DND-41 (cell line): ENCODE measurements at places on chromosomes 12 and 14.

DNA sequence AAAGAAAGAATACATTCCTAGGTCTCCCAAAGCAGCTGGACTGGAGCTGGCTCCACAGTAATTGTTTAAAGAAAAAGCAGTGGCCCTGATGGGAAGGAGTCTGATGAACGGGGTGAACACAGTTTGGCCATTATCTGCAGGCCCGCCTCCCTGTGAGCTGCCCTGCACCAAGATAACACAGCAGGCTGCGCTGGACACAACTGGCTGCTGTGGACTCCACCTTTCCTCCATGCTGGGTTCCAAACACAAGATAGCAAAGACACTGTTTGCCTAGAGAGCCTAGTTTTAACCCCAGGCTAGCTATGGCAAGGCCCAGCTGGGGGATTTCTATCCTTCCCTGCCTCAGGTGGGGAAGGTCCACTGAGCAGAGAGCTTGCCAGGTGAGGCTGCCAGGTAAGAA lies 34.6 kb downstream of the ZFP36L1 start:
- H3K27ac ChIP-seq: no peak overlapping the region
- H3K27me3 ChIP-seq: no peaks in the 10 kb centered on the region
- H3K4me3 ChIP-seq: no peak overlapping the region
- DNase-seq: no peak
- H3K4me1 ChIP-seq: no peaks in the 10 kb centered on the region

DNA sequence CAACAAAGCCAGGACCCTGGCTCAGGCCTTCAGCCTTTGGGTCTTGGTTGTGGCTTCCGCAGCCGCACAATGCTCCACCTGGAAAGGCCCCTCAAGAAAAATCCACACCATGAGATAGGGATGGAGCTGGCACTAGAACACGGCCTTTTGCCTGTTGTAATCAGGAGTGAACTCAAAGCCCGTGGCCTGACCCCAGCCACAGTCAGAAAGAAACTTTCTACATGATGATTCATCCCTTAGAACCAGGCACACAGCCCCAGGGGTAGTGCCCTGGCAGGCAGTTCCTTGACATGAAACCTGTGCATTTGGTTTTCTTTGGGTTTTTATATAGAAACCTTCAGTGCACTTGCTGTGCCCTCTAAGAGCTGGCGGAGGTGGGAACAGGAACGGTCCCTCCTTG lies 5.1 kb downstream of the CLMN start:
- DNase-seq: no peak
- H3K36me3 ChIP-seq: no peaks in the 10 kb centered on the region
- no peak overlapping the region for H3K4me3 ChIP-seq
- peaks cover 6% of the 10 kb centered on the region; the same call in 1 of the 2 replicates for H3K4me1 ChIP-seq
- no peaks in the 10 kb centered on the region for H3K27me3 ChIP-seq

DNA sequence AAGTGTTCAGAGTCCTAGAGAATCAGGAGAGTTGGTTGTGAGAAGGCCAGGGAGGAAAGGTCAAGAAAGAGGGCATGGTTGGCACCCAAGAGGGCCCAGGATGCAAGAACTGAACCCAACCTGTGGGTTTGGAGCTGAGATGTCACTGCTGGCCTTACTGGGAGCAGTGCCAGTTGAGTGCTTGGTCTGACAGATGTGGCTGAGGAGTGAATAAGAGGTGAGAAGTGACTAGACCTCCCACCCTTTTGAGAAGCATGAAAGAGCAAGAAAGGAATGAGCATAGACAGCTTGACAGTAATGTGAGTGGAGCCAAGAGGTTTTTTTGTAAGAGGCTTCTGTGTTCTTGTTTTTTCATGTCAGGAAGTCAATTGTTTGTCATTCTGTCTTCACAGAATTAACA lies 95.3 kb downstream of the FGD4 start:
- H3K4me1 ChIP-seq: peaks cover 14% of the 10 kb centered on the region
- H3K4me3 ChIP-seq: no peak overlapping the region
- peak; percentile 6 for DNase-seq
- peaks cover 3% of the 10 kb centered on the region for H3K27me3 ChIP-seq

DNA sequence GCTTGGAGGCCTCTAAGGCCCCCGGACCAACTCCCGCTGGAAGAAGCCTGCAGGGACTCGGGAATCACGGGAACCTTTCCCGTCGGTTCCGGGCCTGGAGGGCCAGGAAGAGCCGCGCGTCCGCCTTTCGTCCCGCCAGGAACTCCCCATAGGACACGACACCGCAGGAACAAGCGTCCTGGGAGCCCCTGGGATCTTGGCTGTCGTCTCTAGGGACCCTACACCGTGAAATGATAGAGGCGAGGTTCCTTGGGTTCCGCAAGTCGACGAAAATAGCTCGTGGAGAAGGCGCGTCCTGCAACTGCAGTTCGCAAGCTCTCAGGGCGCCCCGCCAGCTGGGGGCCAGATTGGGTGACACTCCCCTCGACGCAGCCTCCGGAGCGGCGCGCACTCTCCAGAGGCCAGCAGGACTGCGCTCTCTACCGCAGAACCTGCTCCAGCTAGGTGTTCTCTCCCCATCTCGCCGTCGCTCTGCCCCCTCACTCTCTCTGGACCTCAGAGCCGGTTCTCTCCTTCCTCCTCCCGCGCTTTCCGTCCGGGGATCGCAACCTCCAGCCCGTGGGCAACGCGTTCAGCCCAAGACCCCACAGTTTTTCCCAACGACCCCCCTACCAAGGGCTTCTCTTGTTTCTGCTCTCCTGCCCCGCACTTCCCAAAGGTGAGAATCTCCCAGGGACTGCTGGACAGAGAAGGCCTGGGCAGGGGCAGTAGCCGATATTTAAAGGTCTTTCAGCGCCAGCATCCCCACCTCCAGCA lies 776 bp downstream of the BMP4 start:
- H3K27me3 ChIP-seq: no peaks in the 10 kb centered on the region
- no peak overlapping the region for H3K27ac ChIP-seq

DNA sequence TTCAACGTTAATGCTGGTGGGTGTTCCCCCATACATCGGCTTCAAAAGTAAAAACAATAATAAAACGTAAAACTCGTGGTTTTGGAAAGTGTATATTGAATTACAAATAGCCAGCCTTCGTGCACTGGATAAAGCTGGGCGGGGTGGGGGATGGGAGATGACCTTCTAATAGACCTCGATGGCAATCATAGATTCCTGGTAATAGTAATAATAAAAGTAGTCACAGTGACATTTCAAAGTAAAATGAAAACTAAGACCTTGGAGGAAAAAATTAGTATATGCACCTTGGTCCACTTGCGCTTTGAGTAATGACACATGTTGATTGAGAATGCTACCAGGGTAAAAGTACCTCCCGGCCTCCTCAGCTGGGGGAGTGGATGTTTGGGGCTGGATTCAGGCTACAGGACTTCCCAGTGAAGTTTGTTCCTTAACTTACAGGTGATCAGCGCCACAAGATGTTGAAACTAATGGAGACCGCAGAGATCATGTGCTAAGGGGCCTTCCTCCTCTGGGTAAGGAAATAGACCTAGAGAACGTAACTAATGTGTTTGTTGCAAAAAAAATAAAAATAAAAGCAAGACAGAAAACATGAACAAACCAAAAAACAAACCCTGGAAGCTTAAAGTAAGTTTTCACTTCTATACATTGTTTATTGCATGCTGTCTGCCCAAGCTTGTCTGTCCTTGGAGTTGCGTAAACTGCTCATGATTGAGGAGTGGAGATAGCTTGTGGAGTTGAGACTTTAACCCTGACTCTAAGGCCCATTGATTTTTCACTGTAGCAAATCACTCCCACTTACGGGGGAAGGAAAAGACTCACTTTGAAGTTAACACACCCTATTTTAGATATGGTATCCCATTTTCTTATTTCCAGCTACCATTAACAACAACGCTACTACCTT lies 907 bp upstream of the LRIG3 start:
- H3K27ac ChIP-seq: no peak overlapping the region
- no peaks in the 10 kb centered on the region for H3K36me3 ChIP-seq
- no peak for DNase-seq
- no peaks in the 10 kb centered on the region for H3K4me1 ChIP-seq
- no peaks in the 10 kb centered on the region for H3K27me3 ChIP-seq
- H3K4me3 ChIP-seq: no peak overlapping the region

DNA sequence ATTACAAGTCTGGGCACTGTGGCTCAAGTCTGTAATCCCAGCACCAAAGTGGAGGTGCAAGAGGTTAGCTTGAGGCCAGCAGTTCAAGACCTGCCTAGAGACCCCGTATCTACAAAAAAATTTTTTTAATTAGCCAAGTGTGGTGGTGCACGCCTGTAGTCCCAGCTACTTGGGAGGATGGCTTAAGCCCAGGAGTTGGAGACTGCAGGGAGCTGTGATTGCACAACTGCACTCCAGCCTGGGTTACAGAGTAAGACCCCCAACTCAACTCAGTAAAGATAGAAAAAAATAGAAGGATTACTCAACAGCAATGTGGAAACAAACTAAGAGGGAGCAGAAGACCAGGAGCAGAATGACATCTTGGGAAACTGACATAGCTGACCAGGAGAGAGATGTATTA lies 13.3 kb downstream of the SBNO1 start:
- H3K4me1 ChIP-seq: peaks cover 15% of the 10 kb centered on the region
- DNase-seq: no peak
- no peaks in the 10 kb centered on the region for H3K27me3 ChIP-seq
- peaks cover 45% of the 10 kb centered on the region for H3K36me3 ChIP-seq
- no peak overlapping the region for H3K27ac ChIP-seq

GRCh38 chr14:22509036-22509709 lies 79.9 kb downstream of the DAD1 start:
- H3K4me3 ChIP-seq: no peak overlapping the region
- H3K27ac ChIP-seq: no peak overlapping the region
- no peaks in the 10 kb centered on the region for H3K4me1 ChIP-seq
- DNase-seq: no peak

DNA sequence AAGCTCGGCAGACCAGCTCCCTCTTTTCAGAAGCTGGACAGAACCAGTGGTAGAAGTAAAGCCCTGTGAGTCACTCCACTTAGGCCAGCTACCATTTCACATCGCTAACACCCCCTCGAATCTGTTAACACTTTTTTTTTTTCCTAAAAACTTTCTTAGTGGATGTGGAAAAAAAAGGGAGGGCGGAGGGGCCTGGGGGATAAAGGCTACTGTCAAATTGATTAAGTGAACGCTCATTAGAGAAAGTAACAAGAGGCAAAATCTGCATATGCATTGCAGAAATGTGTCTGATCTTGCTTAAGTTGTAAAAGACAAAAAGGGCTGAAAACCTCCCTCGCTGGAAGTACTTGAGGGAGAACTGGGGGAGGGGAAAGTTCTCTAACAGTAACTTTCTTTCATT lies 86.6 kb upstream of the OTX2 start:
- H3K27ac ChIP-seq: no peak overlapping the region
- H3K36me3 ChIP-seq: no peaks in the 10 kb centered on the region
- DNase-seq: no peak
- peaks cover 41% of the 10 kb centered on the region for H3K27me3 ChIP-seq
- H3K4me1 ChIP-seq: no peaks in the 10 kb centered on the region

GRCh38 chr12:131644481-131644880 lies 66.4 kb upstream of the SFSWAP start:
- no peaks in the 10 kb centered on the region for H3K27me3 ChIP-seq
- H3K4me1 ChIP-seq: no peaks in the 10 kb centered on the region
- no peaks in the 10 kb centered on the region for H3K36me3 ChIP-seq
- no peak for DNase-seq

DNA sequence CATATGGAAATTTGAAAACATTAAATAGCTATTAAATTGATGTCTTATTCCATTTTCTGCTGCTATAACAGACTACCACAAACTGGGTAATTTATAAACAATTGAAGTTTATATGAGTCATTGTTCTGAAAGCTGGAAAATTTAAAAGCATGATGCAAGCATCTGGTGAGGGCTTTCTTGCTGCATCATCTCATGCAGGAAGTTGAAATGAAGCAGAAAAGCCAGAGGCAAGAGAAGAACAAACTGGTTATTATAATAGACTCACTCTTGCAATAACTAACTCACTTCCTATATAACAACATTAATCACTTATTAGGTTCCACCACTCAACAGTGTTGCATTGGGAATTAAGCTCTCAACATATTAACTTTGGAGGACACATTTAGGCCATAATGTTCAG lies 1277.4 kb downstream of the LRFN5 start:
- H3K4me1 ChIP-seq: no peaks in the 10 kb centered on the region
- no peaks in the 10 kb centered on the region for H3K27me3 ChIP-seq
- H3K27ac ChIP-seq: no peak overlapping the region
- no peaks in the 10 kb centered on the region for H3K36me3 ChIP-seq
- H3K4me3 ChIP-seq: no peak overlapping the region

DNA sequence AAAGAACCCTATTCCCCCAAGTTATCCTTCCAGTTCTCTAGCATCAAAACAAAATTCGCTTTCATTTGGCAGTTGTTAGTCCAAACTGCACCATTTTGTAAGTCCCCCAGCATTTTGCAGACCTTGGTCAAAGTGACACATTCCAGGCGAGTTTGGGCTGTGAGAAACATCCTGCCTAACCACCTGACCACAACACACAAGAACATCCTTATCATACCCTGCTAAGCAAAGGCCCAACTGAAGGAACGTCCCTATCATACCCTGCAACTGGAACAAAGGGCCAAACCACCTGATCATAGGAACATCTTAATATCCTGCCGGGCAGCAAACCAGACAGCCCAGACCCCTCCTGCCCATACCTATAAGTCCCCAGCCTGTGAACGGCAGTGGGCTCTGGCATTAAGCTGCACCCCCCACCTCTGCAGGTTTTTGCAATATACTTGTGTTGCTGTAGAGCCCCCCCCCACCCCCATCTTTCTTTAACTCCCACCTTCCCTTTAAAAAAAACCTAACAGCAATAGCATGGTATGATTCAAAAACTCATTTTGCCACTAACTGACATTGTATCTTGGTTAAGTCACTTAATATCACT lies 2.7 kb downstream of the PCNX4 start:
- H3K27ac ChIP-seq: peak overlapping the region; percentile 59
- no peak overlapping the region for H3K4me3 ChIP-seq
- H3K4me1 ChIP-seq: peaks cover 41% of the 10 kb centered on the region
- DNase-seq: peak; percentile 43
- peaks cover 24% of the 10 kb centered on the region for H3K36me3 ChIP-seq

GRCh38 chr12:25058012-25058411 lies 109.1 kb upstream of the BCAT1 start:
- peaks cover 44% of the 10 kb centered on the region for H3K4me1 ChIP-seq
- no peaks in the 10 kb centered on the region for H3K36me3 ChIP-seq
- H3K4me3 ChIP-seq: no peak overlapping the region
- H3K27me3 ChIP-seq: no peaks in the 10 kb centered on the region
- H3K27ac ChIP-seq: no peak overlapping the region
- no peak for DNase-seq

DNA sequence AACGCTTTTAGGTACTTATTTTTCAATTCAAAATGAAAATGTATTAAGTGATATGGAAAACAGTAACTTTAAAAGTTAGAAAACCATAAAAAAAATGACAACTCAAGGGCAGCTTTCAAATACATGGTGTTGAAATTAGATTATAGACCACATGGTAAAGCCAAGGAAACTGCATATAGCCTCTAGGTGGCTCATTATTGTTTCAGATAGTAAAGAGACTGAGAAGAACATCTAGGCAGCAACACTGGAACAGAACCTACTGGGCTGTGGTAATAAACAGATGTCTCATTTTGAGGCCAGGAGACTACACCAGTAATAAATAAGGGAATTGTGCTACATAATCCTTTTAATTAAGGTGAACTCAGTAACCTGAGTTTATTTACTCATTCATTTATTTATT lies 13.0 kb downstream of the FBXO33 start:
- no peak overlapping the region for H3K27ac ChIP-seq
- DNase-seq: no peak
- no peaks in the 10 kb centered on the region for H3K27me3 ChIP-seq
- peaks cover 5% of the 10 kb centered on the region; the same call in 1 of the 2 replicates for H3K36me3 ChIP-seq
- no peaks in the 10 kb centered on the region for H3K4me1 ChIP-seq
- no peak overlapping the region for H3K4me3 ChIP-seq
